ENCODE measurements at places on chromosomes 11 and 22.

DNA sequence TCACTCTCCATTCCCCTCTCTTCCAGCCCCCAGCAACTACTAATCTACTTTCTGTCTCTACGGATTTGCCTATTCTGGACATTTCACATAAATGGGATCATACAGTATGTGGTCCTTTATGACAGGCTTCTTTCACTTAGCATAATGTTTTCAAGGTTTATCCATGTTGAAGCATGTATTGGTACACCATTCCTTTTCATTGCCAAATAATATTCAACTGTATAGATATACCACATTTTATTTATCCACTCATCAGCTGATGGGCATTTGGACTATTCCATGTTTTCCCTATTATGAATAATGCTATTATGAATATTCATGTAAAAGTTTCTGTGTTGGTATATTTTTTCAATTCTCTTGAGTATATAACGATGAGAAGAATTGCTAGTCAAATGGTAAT lies 54.5 kb downstream of the MRTFA start:
- DNase-seq, result no peak

- no peak for DNase-seq
Measured at GRCh38 chr11:57406337-57406904, 16.0 kb upstream of the PRG2 start.

DNA sequence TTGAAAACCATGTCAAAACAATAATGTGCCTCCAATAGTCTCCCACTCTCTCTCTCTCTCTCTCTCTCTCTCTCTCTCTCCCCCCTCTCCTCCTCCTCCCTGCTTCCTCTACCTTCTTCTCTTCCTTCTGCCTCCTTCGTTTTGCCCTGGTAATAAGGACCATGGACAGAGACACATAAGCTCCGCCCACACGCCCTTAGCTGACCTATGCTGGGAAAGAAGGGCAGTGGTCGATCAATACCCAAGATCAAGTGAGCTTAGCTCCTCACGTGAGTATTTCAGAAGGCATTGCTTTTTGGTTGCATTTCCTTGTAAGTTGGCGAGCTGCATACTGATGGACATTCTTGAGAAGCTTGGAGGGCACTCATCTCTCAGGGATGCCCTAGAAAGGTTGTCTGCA lies 194.8 kb downstream of the MIAT start:
- DNase-seq, result no peak

- no peak for DNase-seq
Measured at GRCh38 chr22:19766240-19766510, 5.6 kb downstream of the TBX1 start.

DNA sequence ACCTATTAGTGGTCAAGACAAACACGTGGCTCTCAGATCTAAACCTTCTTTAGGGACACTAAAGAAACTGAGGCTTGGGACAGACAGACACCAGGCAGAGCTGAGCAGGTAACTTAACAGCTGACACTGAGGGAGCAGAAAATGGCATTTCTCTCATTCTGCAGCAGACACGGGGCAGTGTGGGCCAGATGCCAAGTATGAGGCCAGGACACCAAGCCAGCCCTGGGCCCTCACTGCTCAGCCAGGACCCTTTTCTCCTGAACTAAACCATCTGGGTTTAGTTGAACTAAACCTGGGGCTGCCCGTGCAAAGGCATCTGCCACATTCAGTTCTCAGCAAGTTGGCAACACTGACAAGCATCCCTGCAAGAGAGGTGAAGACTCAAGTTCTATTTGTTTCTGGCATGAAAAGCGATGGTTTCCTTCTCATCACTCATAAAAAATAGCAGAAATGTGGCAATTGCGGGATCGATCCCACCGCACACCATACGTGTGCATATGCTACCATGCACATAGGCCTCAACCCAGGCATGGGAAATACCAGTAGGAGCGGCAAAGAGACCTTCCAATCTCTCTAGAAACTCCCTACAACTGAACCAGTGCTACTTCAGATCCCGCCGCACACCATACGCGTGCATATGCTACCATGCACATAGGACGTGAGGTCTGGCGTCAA lies 100.1 kb upstream of the BID start:
- DNase-seq, result no peak

GRCh38 chr11:65473278-65473860 lies 25.5 kb upstream of the MALAT1 start:
- no peak for DNase-seq
